Stimulated activated CD8-positive, alpha-beta memory T cell treated with anti-CD3 and anti-CD28 coated beads, Interleukin-7, amount 100 ng/mL, for 24 hours (primary cell): ENCODE measurements at places on chromosomes 2 and 18.

DNA sequence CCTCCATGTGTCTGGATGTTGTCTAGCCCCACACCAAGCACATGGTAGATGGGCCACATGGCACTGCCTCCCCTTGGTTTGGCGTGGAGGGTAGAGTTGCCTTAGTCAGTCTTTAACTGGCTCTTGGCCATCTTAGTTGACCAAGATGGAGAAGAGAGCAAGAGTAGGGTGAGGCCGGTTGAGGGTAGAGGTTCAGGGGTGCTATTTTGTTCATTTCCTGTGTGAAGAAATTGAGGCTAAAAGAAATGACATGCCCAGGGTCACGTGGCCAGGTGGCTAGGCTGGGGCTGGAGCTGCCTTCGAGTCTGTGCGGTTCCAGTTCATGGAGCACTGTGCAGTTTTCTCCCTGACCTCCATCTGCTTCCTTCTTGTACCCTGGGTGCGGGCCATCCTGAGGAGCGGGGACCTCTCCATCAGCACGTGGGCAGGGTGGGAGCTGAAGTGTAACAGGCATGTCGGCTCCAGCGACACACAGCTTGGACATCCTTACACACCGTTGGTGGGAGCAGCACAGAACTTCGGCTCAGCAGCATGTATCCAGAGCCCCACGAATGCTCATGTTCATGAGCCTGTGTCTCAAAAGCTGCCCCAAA lies 213.2 kb downstream of the GBX2 start:
- DNase-seq = no peak

- DNase-seq = no peak
These were observed 118.9 kb downstream of the VWA3B start for GRCh38 chr2:98205889-98206288.

- no peak for DNase-seq
These were observed 149.4 kb upstream of the NDUFV2 start for GRCh38 chr18:8952769-8953760.

DNA sequence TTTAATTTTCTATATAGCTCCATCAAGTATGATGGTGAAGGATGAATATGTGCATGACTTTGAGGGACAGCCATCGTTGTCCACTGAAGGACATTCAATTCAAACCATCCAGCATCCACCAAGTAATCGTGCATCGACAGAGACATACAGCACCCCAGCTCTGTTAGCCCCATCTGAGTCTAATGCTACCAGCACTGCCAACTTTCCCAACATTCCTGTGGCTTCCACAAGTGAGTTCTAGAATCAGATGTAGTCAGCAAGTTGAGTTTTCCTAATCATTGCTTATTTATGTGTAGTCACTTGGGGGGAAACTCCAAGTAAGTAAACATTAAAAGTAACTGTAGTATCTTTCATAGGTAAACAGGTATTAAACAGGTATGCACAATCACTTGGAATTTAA lies 24.8 kb downstream of the SMAD4 start:
- DNase-seq = no peak

- DNase-seq = no peak
These were observed 311.9 kb upstream of the NT5C1B start for GRCh38 chr2:18901242-18901641.

DNA sequence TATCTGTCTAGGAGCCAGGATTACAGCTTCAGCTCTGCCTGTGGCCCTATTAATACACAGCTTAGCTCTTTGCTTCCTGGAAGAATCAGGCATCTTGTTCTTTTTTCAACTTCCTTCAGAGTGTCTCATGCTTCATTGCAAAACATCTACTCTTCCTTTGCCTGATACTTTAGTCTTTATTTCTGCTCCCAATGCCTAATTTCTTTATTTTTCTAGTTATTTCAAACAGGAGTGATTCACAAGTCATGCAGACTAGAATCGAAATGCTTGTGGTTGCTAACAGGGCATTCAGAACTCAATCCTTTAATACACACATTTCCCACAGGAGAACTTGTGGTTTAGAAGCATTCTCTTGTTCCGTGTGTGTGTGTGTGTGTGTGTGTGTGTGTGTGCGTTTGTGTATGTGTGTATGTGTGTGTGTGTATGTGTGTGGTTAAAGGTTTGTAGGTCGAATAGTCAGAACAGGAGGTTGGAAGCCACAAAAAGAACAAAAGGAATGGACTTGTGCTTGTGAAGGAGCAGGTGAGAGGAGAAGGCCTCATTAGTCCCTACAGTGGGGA lies 28.3 kb upstream of the INSIG2 start:
- DNase-seq = no peak

DNA sequence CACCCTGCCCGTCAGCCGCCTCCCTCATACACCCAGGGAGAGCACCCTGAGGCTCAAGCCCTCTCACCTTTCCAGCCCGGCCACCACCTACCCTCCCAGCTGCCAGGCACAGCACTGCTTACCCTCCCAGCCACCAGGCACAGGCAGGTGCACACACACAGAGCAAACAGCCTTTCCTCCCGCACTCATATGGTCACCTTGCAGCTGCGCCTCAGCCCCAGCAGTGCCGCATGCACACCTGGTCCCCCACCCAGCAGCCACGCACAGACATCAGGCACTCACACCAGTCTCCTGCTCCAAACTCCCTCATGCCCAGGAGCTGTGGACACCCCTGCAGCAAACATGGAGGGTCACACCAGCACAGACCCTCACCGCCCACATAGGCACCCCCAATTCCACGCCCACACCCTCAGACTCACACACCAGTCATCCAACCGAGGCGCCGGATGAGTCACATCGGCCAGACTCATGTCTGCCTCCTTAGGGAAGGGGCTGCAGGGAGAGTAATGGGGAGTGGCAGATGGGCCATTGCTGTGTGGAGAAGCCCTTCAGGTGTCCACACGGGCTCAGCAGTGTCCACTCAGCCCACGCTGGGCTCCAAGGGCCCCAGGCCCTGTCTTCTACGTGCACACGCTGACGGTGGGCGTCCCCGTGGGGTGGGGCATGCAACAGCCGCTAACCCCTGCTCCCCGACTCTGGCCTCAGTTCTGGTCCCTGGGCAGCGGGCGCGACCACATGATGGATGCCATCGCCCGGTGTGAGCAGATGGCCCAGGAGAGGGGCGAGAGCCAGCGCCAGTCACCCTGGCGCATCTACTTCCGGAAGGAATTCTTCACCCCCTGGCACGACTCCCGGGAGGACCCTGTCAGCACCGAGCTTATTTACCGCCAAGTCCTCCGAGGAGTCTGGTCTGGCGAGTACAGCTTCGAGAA lies 22.3 kb upstream of the GPR17 start:
- no peak for DNase-seq

DNA sequence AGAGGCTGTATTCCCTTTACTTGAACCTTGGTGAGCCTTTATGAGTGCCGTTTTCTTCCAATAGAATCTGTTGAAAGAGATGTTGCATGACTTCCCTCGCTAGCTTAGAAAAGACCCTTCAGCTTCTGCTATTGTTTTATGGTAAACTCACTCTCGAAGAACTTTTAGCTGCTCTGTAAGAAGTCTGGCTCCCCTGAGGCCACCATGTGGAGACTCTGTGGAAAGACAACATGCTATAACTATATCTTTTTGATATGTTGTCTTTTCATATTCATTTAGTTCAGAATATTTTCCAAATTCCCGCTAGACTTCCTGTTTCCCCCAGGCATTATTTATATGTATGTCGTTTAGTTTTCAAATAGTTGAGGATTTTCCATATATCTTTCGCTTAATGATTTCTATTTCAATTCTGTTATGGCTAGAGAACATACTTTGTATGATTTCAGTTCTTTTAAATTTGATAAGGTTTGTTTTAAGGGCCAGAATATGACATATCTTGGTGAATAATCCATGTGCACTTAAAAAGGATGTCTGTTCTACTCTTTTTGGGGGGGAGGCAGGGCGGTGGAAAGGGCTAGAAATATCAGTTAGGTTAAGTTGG lies 64.1 kb downstream of the PTPN4 start:
- DNase-seq = no peak

DNA sequence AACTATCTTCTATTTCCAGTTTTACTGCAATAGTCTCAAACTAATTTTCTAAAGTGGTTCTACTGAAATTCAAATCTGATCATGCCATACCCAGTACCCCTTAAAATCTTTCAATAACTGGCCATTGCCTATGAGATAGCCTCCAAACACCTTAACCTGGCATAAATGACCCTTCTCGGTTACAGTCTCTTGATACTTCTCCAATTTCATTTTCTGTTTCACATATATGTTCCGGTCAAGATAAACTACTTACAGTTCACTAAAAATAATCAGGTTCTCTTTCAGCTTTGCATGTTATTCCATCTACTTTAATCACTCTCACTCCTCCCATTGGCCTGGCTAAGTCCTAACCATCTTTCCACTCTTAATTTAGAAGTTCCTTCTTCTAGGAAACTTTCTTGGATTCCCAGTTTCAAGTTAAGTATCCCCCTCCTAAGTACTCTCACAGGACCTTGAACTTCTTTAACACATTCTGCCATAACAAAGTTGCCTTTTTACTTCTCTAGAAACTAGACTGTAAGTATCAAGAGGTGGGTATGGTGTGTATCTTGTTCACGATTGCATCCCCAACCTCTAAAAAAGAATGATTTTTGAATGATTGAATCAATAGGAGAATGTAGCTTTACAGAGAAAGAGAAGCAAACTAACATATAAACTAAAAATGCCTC lies 110.2 kb upstream of the RBBP8 start:
- DNase-seq = no peak
